ENCODE measurements at places on chromosomes 4 and X.

GRCh38 chr4:37717576-37717975 lies 31.4 kb upstream of the RELL1 start:
- DNase-seq, result no peak

DNA sequence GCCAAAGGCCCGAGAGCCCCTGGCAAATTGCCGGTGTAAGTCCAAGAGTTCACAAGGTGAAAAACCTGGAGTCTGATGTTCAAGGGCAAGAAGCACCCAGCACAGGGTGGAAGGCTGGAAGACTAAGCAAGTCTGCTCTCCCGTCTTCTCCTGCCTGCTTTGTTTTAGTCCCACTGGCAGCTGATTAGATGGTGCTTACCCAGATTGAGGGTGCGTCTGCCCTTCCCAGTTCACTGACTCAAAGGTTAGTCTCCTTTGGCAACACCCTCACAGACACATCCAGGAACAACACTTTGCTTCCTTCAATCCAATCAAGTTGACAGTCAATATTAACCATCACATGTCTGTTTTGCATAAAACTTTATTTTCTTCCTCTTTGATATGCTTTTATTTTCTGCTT lies 157.4 kb downstream of the HS3ST1 start:
- DNase-seq, result no peak

- DNase-seq, result no peak
These were observed 30.1 kb downstream of the ZRSR2 start for GRCh38 chrX:15820106-15821073.

DNA sequence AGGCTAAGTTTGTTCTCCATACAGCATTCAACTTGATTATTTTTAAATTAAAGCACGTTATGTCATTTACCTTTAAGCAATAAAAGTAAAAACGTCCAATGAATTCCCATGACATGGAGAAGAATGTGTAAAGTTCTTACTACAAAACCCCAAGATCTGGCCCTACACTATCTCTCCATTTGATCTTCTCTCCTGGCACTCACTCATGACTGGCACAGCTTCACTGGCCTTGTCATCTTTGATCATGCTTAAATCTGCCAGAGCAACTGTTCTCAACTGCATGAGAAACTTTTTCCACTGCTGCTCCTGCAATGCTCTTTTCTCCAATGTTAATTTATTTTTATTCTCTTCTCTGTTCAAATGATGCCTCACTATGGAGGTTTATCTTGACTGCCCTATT lies 1109.0 kb upstream of the IGFBP7 start:
- DNase-seq, result no peak

GRCh38 chr4:171857302-171858012 lies 44.3 kb downstream of the GALNTL6 start:
- DNase-seq, result no peak

- DNase-seq, result no peak
These were observed at the start of gene FOXP3 for GRCh38 chrX:49264460-49264859. Gene FOXP3 (minus strand): TSS chrX:49264710. CDS start chrX:49258505, 6,205 bp downstream.

GRCh38 chrX:2416851-2417604 lies 83.7 kb downstream of the DHRSX start:
- DNase-seq, result no peak

DNA sequence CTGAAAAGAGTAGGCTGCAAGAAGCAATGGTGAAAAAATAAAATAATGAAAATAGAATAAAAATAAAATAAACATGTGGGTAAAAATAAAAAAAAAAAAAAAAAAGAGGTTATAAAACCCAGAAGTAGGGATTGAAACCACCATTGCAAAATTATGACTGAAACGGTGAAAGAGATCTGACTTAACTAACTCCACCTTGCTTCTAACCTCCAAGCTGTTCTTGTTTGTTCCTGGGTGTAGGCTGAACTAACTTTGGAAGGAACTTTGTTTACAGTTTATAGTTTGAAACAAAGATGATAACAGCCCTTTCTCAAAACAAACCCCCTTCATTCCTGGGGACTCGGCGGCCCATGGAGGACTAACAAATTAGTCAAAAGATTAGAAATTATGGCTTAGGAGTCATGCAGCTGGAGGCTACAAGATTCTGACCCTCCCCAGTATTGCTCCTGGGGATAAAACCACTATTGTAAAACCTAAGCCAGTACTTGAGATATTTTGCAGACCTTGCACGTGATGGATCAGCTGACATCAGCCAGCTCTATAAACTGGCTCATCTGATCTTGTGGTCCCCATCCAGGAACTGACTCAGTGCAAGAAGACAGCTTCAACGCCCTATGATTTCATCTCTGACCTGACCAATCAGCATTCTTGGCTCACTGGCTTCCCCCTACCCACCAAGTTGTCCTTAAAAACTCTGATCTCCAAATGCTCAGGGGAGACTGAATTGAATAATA lies 30.4 kb downstream of the DDX60L start:
- DNase-seq, result no peak

- no peak for DNase-seq
These were observed 3.4 kb downstream of the ARX start for GRCh38 chrX:25012433-25012735.

- no peak for DNase-seq
These were observed 361.2 kb downstream of the PCDH7 start for GRCh38 chr4:31081366-31081765.

DNA sequence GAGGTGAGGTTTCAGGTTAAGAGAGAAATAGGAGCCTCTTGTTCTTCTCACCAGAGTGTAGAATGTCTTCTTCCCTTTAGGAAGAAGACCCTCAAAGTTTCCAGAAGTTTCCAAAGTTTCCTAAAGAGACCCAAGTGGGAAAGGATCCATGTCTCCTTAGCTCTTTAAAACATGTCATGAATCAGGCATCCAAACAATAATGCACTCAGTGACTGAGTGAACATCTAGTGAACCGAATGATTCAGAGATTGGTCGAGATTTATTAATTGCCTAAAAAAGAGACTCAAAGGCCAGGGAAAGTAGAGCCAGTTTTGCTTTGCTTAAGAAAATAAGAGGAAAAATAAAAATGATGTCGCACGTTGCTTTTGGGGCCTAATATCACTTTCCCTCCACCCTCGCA lies 29.4 kb downstream of the FGF5 start:
- DNase-seq, result no peak

DNA sequence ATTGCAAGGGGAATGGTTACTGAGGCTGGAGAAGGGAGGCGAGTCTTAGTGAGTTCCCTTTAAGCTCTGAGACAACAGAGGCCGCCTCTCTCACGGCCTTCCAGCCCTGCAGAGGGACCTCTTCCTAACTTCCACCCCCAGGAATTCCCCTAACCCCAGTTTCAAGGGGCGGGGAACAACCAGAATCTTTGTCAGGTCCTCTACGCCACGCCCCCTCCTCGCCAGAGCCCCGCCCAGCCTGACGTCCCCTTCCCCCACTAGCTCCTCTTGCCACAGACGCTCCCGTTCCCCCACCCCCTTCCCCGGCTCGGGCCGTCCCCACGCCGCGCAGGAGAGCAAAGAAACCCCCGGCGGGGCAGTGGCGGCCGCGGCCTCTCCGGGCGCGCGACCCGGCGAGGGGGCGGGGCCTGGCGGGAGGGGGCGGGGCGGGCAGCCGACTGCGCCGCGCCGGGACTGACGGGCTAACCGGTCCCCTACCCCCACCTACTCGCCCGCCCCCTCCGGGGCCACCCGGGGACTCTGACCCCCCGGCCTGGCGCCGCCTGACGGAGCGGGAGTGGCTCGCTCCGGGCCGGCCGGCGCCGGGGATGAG lies 12.3 kb upstream of the TMEM156 start:
- DNase-seq, result peak; percentile 94

- DNase-seq, result no peak
These were observed 31.6 kb upstream of the ABCG2 start for GRCh38 chr4:88189881-88190585.
